Pancreas (tissue), 10 donors: ENCODE measurements at places on chromosomes 2 and 18.

GRCh38 chr2:174691201-174691779 is 73.0 kb downstream of the CHRNA1 start:
- no peak for DNase-seq

GRCh38 chr18:11591957-11592356 is 17.4 kb upstream of the SLC35G4 start:
- no peak for DNase-seq

GRCh38 chr2:46079985-46080560 is 217.1 kb upstream of the EPAS1 start:
- DNase-seq, result no peak

GRCh38 chr18:68940039-68940438 is 142.2 kb downstream of the CCDC102B start:
- DNase-seq, result no peak

GRCh38 chr2:191302459-191303139 is 57.4 kb downstream of the MYO1B start:
- DNase-seq, result no peak

DNA sequence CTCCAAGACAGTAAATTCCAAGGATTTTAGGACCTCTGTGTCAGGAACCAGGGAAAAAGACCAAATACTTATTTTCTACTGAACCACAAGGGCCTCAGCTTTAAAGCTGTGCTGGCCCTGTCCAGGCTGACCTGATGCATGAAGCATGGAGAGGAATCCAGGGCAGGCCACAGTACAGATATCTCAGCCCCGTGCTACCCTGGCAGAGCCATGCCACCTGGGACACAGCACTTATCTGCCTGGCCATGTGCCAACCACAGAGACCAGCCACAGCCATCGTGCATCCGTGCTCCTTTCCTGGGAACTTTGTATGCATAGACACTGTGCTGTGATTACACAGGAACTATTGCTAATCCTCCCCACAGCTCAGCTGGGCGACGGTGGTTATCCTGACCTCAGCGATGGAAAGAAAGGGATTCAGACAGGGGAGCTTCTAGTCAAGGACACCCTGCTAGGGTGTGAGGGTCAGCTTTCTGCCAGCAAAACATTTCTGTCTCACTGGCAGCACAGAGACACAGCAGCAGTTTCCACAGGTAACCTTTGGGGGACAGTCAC is 687.4 kb upstream of the ID2 start:
- DNase-seq, result peak; percentile 59

GRCh38 chr2:171711351-171711750 is 24.1 kb downstream of the DYNC1I2 start:
- DNase-seq, result no peak

GRCh38 chr18:63131959-63132818 is 187.4 kb downstream of the BCL2 start:
- no peak for DNase-seq

- DNase-seq, result no peak
Measured at GRCh38 chr2:201709747-201710146, 11.3 kb upstream of the MPP4 start.

DNA sequence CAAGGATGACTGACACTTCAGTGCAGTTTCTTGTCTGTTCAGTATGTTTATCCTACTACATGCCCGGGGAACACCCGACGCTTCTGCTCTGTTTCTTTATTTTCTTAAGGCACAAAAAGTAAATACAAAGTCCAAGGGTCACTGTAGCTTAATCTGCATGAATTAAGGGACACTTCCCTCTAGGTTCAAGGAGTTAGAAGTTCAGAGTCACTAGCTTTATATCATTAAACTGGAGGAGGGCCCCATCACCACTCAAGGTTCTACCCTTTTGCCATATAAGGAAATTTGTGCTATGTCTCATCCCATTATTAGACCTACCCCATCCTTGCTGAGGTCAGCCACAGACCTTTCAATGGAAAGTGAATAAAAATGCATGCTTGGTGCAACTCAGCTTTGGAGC is 27.6 kb upstream of the RMDN2 start:
- no peak for DNase-seq

GRCh38 chr2:137096693-137097092 is 331.3 kb downstream of the THSD7B start:
- no peak for DNase-seq

DNA sequence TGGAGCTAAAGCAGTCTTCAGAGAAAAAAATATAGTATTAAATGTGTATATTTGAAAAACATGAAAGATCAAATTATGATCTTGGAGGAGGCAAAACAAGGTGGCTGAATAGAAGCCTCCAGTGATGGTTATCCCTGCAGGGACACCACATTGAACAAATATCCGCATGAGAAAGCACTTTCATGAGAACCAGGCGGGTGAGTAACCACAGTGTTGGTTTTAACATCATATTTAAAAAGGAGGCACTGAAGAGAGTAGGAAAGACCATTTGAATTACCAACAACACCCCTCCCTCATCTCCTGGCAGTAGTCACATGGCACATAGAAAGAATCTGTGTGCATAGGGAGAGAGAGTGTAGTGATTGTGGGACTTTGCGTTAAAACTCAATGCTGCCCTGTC is 759.6 kb upstream of the NRXN1 start:
- DNase-seq, result no peak
